ENCODE measurements at places on chromosomes 13 and 19.

DNA sequence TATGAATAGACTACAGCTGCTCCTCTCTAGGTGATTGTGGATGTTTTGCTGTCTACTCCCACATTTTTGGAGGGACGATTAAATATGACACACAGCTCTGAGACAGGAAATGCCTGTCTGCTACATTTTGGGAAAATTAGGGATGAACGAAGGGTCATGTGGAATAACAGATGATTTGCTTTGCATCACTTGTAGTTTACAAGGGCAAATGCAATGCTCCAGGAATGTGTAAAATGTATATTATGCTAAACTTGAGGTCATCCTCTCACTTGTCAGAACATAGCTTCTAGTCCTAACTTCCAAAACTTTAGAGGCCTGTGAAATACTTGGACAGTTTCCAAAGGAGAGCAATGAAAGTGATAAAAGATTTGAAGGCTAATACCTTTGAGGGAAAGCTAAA is 284.2 kb upstream of the DACH1 start:
- no peak for DNase-seq

- DNase-seq = no peak
Measured at GRCh38 chr13:25803641-25804040, 248.2 kb downstream of the SHISA2 start.

- DNase-seq = no peak
Measured at GRCh38 chr19:12034620-12035019, 859 bp downstream of the ZNF433 start.

- DNase-seq = no peak
Measured at GRCh38 chr13:110492679-110493593, 68.6 kb downstream of the RAB20 start.

- peak; percentile 77 for DNase-seq
Measured at GRCh38 chr13:79451500-79451962, 29.4 kb upstream of the NDFIP2 start.

GRCh38 chr13:78176880-78177279 is 258.2 kb upstream of the EDNRB start:
- DNase-seq = no peak

DNA sequence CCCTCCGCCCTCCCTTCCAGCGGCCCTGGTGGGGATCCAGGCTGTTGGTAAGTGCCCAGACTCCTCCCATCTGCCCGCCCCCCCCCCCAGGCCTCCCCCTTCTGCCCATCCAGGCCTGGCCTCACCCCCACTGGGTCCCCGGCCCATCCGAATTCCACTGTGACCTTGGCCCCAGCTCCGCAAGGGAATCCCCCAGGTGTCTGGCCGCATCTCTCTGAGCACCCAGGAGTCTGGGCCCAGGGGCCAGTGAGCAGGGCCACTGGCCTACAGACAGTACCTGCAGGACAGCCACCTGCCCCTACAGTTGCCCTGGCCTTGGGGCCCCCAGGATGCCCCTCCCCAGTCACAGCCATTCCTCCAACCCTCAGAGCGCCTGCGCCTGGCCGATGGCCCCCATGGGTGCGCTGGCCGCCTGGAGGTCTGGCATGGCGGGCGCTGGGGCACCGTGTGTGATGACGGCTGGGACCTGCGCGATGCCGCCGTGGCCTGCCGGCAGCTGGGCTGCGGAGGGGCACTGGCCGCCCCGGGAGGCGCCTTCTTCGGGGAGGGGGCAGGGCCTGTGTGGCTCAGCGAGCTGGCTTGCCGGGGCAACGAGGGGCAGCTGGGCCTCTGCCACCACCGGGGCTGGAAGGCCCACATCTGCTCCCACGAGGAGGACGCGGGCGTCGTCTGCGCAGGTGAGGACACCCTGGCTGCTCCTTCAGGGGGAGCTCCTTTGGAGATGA is 912 bp downstream of the SSC5D start:
- DNase-seq = no peak

DNA sequence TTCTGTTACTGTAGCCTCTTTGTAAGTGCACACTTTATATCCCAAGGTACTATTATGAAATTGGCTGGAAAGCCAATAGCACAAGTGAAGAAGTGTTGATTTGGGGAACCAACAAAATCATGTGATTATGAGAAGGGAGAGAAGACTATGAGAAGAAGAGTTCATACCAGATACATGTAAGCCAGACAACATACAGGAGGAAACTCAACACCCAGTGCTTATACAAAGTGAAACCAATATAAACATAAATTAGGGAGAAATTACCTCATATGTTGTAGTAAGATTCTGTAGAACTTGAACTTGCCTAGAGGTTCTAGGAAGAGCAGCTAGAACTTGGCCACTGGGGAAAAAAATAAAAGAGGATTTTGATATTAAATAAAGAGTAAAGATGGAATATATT is 17.4 kb downstream of the CPB2 start:
- no peak for DNase-seq

- DNase-seq = no peak
Measured at GRCh38 chr13:91142572-91142971, 204.9 kb upstream of the MIR17HG start.

- no peak for DNase-seq
Measured at GRCh38 chr19:21698215-21698614, 69.2 kb downstream of the ZNF100 start.

DNA sequence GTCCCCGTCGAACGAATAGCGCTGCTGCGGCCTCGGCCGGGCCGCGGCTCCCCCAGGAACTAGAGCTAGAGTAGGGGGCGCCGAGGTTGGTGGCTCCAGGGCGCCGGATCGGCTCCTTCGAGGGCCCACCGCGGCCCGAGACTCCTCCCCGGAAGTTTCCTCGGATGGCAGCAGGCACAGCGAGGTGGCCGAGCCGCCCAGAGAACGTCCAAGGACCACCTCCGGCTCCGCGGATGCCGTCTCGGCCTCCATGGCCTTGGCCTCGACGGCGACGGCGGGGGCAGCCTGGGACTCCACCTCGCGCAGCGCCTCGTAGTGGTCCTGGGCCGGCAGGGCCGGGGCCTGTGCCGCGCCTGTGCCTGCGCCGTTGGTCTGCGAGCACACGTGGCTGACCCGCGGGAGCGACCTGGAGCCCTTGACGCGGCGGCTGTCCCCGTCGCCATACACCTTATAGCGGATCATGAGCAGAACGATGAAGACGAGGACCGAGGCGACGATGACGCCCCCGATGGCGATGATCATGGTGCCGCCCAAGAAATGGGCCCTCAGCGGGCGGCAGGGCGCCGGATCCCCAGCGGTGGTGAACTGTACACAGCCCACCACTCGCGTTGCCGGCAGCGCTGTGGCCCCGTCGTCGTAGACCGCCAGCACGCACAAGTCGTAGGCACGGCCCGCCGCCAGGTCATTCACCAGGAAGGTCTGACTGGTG is 11.8 kb downstream of the IFNL1 start:
- peak; percentile 45 for DNase-seq

DNA sequence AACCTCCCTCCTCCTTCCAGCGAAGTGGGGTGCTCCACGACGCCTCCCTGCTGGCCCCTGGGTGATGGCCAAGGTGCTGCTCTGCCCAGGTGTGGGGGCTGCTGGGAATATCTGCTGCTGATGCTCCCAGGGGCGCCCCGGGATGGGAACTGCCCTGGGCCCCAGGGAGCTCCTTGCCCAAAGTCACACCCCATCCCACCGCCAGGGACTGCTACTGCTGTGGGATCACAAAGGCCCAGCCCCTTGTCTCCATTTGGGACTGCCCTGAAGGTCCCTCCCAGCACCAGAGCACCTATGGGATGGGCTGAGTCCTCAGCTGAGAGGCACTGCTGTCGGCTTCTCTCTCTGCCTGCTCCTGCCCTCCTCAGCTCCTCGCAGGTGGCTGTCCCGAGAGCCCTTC is 19.0 kb downstream of the CHST8 start:
- no peak for DNase-seq

GRCh38 chr19:17332677-17333581 is 1.7 kb downstream of the ANO8 start:
- no peak for DNase-seq

GRCh38 chr13:46354156-46355087 is 32.6 kb downstream of the RUBCNL start:
- no peak for DNase-seq

GRCh38 chr13:106468207-106468606 is 67.3 kb downstream of the EFNB2 start:
- DNase-seq = no peak

DNA sequence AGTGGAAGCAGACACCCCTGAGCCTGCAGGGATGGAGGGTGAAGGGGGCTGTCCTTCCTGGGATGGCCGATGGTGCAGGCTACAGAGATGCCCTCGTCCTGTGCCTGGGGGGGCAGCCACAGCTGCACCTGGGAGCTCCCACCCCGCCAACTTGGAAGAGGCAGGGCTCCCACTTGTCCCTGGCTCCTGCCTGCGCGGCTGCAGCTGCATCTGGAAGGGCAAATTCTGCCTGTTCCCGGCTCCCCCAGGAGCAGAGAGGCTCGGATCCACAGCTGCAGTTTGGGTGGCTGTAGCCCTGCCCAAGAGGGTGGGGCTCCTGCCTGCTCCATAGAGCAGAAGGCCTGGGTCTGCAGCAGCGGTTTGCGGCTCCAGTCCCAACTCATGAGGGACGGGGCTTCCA is 2.2 kb downstream of the CEP89 start:
- no peak for DNase-seq

- no peak for DNase-seq
Measured at GRCh38 chr13:42056583-42056982, 8.1 kb downstream of the DGKH start.

DNA sequence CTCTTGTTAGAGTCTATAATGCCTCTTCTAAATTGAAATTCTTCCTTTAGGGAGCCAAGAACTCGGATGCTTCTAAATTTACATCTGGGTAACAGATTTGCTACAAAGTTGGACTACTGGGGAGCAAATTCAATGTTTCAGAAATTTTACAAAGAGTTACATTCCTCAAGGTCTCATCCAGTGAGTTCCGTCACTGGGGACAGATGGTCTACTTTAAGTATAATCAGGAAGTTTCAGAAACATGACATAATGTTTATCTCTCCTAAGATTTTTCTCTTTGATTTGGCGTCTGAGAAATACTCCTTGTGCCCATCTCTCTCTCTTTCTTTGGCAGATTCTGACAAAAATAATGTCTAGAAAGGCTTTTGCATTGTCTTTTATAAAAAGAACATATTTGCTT is 81.5 kb upstream of the MBNL2 start:
- DNase-seq = no peak

DNA sequence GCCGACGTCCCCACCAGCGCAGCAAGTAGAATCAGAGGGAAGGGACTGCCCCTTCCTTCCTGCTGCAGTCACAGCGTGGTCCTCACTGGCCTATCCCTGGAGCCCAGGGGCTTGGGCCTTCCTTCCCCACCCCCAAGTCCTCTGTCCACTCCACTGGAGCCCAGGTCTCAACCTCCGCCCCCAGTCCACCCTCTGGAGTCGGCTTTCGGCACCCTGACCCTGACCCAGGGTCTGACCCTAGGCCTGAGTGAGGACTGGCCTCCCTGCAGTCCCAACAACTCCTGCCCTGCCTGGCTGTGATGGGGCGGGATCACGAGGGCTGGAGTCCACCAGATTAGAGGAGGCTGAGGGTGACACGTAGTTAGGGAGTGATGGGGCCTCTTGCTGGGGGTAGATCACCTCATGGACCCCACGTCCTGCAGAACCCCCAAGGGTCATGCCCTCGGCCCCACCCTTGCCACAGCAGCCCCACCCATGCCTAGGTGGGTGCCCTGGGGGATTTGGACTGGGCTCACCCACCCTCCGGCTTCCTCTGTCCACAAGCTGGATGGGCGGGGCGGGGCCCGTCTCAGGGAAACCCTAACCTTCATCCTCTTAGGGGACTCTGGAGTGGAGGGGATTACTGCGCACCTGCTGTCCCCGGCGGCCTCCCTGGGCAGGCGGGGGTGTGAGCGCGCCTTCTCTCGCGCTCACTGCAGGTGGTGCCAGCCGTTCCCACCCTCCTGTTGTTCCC is 3.8 kb downstream of the RAX2 start:
- no peak for DNase-seq

DNA sequence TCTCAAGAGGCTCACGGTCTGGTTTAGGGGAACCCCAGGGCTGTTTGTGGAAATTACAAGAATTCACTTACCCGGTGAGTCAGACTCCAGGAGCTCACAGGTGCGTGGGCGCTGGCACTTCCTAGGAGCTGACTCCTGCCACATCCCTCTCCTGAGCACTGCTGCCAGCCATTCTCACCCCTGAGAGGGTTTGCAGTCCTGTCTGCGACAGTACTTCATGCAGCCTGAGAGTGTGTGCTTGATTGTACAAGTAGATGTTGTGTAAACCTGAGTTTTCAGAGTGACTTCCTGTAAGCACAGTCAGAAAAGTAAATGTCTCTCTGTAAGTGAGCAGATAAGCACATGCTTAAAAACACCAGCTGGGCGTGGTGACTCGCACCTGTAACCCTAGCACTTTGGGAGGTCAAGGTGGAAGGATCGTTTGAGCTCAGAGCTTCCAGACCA is 8.1 kb downstream of the MRPL4 start:
- DNase-seq = no peak

GRCh38 chr19:6392221-6393073 is 517 bp downstream of the GTF2F1 start:
- DNase-seq = no peak

GRCh38 chr19:27846944-27847343 is 1366.0 kb downstream of the UQCRFS1 start:
- no peak for DNase-seq

GRCh38 chr13:43118521-43118920 is 95.1 kb downstream of the DNAJC15 start:
- DNase-seq = no peak

GRCh38 chr13:97660594-97661260 is 226.8 kb downstream of the RAP2A start:
- DNase-seq = no peak

GRCh38 chr13:32031025-32031814 is at the start of gene FRY:
Gene FRY (plus strand): TSS chr13:32031774. CDS start chr13:32031796, 22 bp downstream.
- peak; percentile 45 for DNase-seq

DNA sequence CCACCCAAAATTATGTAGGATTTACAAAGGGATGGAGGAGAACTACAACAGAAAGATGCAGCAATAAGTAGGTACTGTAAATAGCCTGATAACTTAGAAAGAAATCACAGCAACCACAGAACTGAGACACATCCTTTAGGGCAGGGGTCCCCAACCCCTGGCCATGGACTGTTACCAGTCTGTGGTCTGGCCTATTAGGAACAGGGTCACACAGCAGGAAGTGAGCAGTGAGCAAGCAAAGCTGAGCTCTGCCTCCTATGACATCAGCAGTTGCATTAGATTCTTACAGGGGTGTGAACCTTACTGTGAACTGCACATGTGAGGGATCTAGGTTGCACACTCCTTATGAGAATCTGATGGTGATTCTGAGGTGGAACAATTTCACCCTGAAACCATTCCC is 997.6 kb downstream of the DIAPH3 start:
- no peak for DNase-seq

DNA sequence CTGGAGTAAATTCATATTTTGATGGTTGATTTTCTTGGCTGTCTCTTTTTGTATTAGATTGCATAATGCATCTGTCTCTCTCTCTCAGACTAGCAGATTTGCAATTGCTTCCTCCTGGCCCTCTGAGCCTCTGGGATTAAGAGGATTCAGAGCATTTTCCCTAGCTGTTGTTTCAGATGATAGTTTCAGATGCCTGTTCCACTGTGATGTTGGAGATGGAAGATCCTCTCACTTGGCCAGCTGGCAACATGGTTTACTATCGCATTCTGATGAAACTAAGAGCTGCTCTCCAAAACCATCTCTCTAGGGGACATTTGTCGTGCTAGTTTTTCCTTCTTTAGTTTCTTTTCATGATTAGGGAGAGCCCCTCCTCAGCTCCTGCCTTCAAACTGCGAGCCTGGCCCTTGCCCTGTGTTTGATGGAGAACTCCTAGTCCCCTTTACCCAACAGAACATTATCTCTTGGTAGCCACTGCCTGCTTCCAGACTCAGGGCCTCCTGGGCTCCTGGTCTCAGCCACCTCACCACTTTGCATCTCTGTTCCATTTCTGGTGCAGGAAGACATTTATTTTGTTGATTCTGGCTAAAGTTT is 244.6 kb downstream of the B3GLCT start:
- DNase-seq = no peak

- no peak for DNase-seq
Measured at GRCh38 chr13:65631078-65631477, 1599.1 kb downstream of the PCDH9 start.
